ENCODE measurements at places on chromosomes 12 and 14.
A peak's percentile ranks its signal among the peaks of the same experiment; 100 is the strongest.

- DNase-seq, result no peak
Observed at GRCh38 chr12:66269757-66270383, 32.4 kb upstream of the HELB start.

DNA sequence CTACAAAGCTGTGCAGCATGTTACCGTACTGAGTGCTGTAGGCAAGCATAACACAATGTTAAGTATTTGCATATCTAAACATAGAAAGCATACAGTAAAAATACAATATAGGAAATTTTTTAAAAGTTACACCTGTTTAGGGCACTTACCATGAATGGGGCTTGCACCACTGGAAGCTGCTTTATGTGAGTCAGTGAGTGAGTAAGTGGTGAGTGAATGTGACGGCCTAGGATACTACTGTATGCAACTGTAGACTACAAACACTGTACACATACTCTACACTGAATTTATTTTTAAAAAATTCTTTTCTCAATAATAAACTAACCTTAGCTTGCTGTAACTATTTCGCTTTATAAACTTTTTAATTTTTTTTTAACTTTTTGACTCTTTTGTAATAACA is 82.1 kb upstream of the FSCB start:
- DNase-seq, result no peak

- no peak for DNase-seq
Observed at GRCh38 chr12:59179231-59179630, 258.9 kb upstream of the LRIG3 start.

- no peak for DNase-seq
Observed at GRCh38 chr12:47825173-47825639, 5.5 kb upstream of the HDAC7 start.

- no peak for DNase-seq
Observed at GRCh38 chr12:107318806-107319532, 225.6 kb upstream of the CRY1 start.

GRCh38 chr14:55752580-55753390 is 172.8 kb downstream of the KTN1 start:
- DNase-seq, result no peak

GRCh38 chr12:65886996-65887395 is 62.7 kb downstream of the HMGA2 start:
- no peak for DNase-seq

DNA sequence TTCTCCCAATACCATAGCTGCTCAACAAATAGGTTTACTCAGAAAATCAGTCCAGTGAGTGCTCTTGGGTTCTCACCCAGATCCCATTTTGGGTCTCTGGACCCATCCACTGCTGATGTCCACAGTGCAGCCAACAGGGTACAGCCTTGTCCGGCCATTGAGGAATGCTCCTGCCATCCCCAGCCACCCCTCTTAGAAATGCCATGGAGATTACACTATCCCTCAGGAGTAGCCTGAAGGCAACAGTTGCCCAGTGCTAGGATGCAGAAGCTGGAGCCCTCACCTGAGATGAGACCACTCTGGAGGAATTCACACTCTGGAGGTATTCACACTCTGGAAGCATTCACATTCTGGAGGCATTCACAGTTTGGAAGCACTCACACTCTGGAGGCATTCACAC is 958.8 kb upstream of the TMEM132C start:
- DNase-seq, result no peak

DNA sequence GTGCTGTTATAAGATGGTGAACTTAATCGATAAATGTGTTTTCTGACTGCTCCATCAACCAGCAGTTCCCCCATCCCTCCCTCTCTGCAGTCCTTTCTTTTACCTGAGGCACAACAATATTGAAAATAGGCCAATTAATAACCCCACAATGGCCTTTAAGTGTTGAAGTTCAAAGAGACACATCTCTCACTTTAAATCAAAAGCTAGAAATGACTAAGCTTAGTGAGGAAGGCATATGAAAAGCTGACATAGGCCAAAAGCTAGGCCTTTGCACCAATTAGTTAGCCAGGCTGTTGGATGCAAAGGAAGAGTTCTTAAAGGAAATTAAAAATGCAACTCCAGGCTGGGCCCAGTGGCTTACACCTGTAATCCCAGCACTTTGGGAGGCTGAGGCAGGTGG is 43.7 kb downstream of the SAV1 start:
- no peak for DNase-seq

- no peak for DNase-seq
Observed at GRCh38 chr14:35380794-35381193, 23.8 kb downstream of the NFKBIA start.

DNA sequence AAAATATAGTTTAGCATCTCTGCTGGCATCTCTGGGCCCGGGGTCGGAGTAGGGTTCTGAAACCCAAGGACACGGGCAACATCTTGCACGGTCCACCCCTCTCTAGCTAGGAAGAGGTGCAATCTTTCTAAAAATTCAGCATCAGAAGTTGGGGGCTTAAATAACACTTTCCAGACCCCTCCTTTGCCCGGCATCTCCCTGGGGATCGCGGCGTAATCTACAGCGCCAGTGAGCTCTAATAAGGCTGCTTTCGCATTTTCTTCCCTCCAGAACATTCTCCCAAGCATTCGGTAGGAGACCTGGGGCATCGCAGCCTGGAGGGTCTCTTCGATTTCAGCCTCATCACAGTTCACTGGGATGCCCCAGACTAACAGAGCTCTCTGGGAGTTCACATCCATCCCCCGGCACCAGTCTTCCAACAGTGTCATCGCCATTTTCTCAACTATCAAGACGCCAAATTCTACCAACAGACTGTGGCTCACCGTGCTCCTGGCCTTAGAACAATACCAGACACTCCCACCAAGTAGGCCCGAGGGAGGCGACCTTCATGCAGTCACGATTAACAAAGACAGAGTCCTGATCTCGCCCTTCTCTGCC is 880 bp downstream of the PNMA1 start:
- DNase-seq, result no peak

DNA sequence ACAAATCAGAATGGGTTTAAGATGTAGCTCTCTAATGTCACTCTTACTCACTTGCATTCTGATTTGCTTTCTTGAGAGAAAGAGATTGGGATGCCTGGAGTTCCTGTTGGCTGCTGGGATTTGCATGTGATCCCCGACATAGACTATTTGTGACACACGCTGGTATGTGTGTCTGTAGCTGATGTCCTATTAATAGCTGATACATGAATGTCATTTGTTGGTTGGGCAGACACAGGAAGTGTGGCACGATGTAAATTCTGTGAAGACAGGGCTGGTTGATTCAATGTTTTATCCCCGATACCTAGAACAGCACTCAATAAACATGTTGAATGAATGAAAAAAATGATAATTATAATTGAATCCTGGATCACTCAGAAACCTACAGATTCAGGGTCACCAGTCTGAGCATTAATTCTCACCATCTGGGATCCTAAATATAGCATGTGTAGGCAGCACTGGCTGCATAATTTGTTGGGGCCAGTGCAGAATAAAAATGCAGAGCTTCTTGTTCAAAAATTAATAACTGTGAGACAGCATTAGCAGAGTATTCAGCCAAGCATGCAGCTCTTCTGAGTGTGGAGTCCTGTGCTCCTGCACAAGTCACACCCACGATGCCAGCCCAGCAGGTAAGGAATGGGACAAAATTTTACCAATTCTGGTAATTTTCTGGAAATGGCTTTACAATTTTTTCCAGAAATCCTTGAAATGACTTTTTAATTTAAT is 35.5 kb upstream of the SOCS2 start:
- no peak for DNase-seq

- DNase-seq, result no peak
Observed at GRCh38 chr12:48982397-48983080, 4.4 kb downstream of the WNT1 start.

GRCh38 chr12:95766356-95767019 is 24.1 kb downstream of the NTN4 start:
- no peak for DNase-seq

- no peak for DNase-seq
Observed at GRCh38 chr12:2596441-2596840, 198.3 kb upstream of the FKBP4 start.

DNA sequence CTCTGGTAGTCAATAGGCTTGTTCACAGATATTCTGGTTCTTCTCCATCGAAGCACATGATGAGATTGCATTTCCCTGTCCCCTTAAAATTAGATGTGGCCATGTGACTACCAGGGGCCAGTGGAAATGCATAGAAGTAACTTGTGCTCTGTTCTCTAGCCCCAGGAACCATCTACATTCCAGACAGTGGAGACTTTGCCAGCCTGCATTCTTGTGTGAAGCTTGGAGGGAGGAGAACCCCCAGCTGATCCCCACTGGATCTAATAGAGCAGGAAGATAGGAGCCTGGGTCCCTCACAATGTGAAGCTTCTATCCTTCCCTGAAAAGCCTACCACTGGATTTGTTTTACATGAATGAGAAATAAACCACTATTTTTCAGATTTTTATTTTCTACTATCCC is 130.1 kb downstream of the KITLG start:
- DNase-seq, result no peak

DNA sequence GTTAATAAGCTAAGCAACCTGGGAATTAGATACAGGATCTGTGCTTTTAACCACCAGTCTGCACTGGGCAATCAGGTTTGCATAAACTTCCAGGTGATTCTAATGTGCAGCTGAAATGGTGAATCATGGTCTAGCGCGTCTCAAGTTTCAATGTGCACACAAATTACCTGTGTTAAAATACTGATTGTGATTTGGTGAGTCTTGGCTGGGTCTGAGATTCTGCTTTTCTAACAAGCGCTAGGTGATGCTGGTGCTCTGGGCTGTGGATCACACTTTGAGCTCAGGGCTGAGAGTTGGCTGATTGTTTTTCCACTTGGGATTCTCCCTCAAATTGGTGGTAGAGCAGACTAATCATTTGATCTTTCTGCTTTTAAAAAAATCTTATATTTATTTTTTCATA is 124.8 kb downstream of the C12orf75 start:
- DNase-seq, result no peak

GRCh38 chr14:100372357-100373048 is 49.4 kb downstream of the SLC25A47 start:
- no peak for DNase-seq

DNA sequence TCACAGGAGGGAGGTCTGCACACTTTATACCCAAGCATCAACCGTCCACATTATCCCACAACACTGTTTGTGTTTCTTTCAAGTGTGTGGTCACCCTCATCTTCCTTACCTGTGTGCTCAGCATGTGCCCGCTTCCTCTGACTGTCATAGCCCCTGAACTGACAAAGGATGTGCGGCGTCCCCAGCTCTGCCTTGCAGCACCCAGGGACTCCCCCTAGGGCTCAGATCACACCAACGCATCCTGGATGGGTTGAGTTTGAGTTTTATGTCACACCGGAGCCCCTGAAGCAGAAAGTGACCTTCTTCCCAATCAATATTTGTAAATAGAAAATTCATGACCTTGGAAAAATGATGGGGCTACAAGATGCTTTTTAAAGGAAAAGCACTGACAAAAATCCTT is 770.7 kb upstream of the TMEM132C start:
- no peak for DNase-seq

GRCh38 chr14:57346741-57347140 is 43.6 kb upstream of the NAA30 start:
- no peak for DNase-seq

- peak; percentile 46 for DNase-seq
Observed at GRCh38 chr12:47079468-47079980, at the start of the genes AMIGO2 and PCED1B. AMIGO2 (minus strand) TSS chr12:47079959; CDS start chr12:47079002, 957 bp downstream. PCED1B (plus strand) TSS chr12:47079621; CDS start chr12:47235064, 155,443 bp downstream.

DNA sequence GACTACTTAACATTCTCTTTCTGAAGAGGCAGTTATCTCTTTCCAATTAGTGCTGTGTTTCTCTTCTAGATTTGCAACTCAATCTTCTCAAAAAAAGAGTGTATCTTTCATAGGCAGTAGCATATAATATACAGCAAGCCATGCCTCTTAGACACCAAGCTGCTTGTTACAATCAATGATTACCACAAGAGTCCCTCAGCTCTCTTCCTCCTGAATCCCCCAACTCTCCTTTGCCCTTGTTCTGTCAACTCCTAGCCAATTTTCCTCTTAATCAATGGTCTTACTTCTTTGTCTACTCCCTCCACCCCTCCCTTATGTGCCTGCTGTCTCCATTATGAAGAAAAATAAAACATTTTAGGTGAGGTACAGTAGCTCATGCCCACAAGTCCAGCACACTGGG is 2.6 kb downstream of the TMTC1 start:
- DNase-seq, result no peak

- no peak for DNase-seq
Observed at GRCh38 chr12:24711056-24712008, 237.6 kb downstream of the BCAT1 start.

- no peak for DNase-seq
Observed at GRCh38 chr12:123483602-123484248, 25.8 kb downstream of the SNRNP35 start.

GRCh38 chr12:57216014-57216911 is at the start of gene NXPH4:
NXPH4 (plus strand) TSS chr12:57216794; CDS start chr12:57216970, 176 bp downstream.
- DNase-seq, result peak; percentile 30

GRCh38 chr14:75406102-75406501 is 21.7 kb upstream of the JDP2 start:
- DNase-seq, result no peak

DNA sequence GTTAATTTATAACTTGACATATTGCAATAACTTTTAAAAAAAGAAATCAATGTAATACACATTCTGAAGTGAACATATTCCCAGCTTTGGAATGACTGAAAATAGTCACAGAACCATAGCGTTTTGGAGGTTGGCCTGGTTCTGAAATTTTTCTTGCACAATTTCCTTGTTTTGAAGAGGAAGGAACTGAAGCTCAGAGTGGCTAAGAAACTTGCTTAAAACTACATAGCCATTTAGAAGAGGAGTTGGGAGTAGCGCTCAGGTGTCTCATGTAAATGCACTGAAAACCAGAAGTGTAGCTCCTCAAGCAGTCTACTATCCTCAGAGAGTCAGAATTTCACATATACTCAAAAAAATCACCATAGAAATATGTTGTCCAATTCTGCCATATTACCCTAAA is 41.2 kb downstream of the SLC38A1 start:
- DNase-seq, result no peak

GRCh38 chr12:94621662-94622359 is 28.5 kb downstream of the TMCC3 start:
- no peak for DNase-seq

DNA sequence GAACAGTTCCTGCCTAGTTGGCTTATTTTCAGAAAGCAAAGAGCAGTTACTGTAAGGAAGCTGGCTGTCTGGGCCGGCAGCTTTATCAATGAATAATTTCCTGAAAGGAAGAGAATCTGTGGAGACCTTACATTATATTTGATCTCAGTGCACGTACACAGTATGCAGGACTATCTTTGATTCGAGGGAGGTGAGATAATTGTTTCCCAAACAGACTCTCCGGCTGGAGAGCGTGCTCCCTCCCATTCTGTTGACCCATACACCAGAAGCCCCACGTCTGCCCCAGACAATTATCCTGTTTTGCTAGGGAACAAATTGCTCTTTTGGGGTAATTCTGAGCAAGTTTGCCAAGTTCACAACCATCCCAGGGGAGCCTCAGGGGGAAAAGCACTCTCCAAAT is 1115.0 kb downstream of the VRK1 start:
- DNase-seq, result no peak

DNA sequence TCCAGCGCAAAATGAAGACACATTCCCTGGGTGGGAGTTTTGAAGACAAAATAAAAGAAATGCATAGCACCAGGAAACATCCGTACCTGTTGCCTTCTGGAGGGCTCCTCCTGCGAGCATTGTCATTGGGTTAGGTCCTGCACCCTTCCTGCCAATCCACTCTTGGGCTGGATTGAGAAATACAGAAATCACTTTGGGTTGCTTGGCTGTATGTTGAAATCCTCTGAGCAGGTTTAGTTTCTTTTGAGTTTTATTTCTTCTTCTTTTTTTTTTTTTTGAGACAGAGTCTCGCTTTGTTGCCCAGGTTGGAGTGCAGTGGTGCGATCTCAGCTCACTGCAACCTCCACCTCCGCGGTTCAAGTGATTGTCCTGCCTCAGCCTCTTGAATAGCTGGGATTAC is 67.6 kb downstream of the ARF6 start:
- no peak for DNase-seq

GRCh38 chr12:45490232-45490881 is 239.1 kb upstream of the ARID2 start:
- no peak for DNase-seq

Measured in stimulated activated CD8-positive, alpha-beta memory T cell treated with anti-CD3 and anti-CD28 coated beads, Interleukin-4, amount 100 ng/mL, for 1 hour (primary cell).